ENCODE measurements at places on chromosomes 5 and 9. TPM values are rescaled to one million over a fixed set of nuclear protein-coding genes. Genes with fewer than 3 reads are reported as not detected.

DNA sequence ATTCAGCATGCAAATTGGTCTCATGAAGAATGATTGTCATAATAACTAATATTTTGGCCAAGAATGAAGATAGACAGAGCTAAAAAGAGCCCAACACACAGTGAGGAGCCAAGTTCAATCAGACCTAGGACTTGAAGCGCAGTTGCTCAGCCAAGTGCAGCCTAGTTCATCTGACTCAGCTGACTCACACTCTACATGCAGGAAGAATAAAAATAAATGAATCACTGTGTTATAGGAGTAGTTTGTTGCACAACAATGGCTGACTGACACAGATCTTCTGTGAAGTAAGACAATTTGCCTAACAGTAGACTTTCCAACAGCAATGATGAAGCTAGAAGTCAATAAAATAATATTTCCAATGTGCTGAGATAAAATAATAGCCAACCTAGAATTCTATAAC is 261.5 kb downstream of the CEMIP2 start:
- DNase-seq = no peak

- DNase-seq = no peak
These were observed 861 bp downstream of the MTX3 start for GRCh38 chr5:79990205-79990597.

GRCh38 chr5:32394981-32395380 is 49.6 kb downstream of the ZFR start:
- no peak for DNase-seq

PCDHGC4 gene
- polyA plus RNA-seq = 2.1 TPM

IFNK gene
- polyA plus RNA-seq = not detected
